ENCODE measurements at places on chromosomes 5 and 9. TPM values are rescaled to one million over a fixed set of nuclear protein-coding genes. Genes with fewer than 3 reads are reported as not detected.

Gene GGTA1
- polyA plus RNA-seq, result 9.1 TPM

Gene INSL6
- 0.63 TPM for polyA plus RNA-seq

Gene RNF208
- 2.5 TPM for polyA plus RNA-seq

Gene DDX31
- polyA plus RNA-seq, result 8.9 TPM

Gene CYFIP2
- 5.2 TPM for polyA plus RNA-seq

DNA sequence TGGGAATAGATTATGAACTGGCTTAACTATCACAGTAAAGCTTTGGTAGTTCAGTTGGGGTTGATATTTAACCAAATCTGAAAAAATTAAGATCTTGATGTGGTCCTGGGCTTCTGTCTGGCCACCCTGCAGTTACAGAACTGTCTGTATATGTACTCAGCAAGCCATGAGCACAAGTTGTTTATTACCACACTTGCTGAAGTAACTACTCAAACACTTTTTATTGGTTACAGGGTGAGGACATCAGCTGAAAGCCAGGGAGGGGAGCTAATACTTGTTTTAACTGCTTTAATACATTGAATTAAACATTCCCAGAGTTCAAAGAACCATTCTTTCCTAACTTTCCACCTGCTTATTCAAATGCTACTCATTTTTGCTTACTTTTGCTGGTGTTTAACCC is 29.4 kb upstream of the KCNN2 start:
- DNase-seq, result no peak

DNA sequence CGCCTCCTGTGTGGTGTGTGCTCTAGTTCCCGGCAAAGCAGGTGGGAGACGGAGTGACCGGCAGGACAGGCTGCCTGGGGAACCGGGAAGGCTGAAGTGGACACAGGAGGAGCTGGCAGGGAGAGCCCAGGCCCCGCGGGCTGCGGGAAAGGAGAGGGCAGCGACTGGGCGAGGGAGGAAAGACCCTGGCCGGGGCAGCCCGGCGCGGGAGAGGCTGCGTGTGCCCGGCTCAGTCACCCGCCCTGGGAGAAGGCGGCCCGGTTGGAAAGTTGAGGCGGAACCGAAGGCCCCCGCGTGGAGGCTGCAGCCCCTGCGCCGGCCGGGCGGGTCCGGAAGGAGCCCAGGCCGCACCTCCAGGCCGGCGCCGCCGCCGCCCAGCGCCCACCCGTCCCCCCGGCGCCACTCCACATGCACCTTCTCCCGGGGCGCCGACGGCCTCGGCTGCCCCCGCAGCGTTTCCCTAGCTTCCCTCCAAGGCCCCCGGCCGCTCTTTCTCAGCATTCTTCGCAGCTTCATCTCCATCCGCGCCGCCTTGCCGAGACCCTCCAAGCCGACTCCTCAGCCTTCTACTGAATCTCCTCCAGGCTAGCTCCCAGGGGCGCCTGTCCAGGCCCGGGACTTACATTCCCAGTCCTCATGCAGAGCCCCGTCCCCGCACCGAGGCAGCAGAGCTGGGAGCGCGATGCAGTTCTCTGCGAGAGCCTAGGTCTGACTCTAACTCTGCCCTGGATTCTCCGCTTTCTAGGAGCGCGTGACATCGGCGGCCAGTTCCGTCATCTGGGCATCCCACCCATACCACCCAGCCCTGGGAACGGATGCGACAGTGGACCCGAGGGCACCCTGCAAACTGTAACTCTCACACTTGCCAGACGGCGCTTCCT is 152.0 kb downstream of the ERCC6L2 start:
- DNase-seq, result no peak

DNA sequence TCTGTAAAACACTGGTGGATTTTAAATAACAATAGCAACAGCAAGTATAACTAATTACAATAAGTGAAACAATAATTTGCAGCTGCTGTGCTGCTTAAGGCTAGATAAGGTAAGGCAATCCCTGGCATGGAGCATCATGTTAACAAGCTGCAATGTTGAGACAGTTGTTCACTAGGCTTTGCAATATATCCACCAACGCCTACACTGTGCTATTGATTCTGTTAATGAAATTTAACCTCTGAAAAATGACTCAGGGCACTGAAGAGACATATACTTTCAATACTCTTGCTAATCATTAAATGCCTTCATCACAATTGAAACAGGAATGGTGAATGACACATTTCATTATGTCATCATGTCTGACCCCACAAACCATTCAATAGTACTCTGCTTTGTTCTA is 255.0 kb downstream of the EFNA5 start:
- DNase-seq, result no peak

DNA sequence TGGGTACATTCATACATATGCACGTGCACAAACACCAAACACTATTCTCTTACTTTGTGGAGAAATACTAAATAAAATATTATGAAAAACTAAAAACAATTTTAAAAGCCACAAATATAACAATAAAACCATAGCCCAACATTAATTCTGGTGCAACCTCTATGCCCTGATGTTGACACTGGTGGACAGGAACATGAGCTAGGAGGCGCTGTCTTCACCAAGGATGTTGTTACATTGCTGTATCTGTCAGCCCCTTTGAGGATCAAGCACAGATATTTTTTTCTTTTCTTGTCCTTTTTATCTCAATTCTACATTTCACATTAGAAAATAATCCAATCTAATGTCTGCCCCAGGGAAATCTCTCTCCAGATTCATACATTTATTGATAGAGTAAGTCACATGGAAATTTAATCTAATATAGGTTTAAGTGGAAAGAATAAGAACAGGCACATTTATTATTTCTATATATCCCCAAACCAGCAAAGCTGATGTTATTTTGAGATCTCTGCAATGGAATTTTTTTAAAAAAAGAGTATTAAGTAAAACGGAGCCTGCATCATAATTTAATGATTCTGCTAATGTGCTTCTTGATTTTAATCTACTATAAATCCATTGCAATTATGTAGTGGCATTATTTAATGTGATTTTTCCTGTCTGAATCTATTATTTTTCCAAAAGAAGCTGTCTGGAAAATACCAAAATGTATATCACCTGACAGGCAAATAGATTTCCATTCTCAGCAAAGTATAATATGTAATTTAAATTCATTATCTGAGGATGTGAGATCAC is 716.5 kb downstream of the MTRR start:
- no peak for DNase-seq

- DNase-seq, result no peak
Measured at GRCh38 chr5:114419067-114419388, 57.2 kb downstream of the KCNN2 start.
